NCI-H82 (cell line): ENCODE measurements at places on chromosomes 12 and 14.
A peak's percentile ranks its signal among the peaks of the same experiment; 100 is the strongest.

GRCh38 chr14:92407410-92407809 is 84.4 kb downstream of the SLC24A4 start:
- DNase-seq = no peak

DNA sequence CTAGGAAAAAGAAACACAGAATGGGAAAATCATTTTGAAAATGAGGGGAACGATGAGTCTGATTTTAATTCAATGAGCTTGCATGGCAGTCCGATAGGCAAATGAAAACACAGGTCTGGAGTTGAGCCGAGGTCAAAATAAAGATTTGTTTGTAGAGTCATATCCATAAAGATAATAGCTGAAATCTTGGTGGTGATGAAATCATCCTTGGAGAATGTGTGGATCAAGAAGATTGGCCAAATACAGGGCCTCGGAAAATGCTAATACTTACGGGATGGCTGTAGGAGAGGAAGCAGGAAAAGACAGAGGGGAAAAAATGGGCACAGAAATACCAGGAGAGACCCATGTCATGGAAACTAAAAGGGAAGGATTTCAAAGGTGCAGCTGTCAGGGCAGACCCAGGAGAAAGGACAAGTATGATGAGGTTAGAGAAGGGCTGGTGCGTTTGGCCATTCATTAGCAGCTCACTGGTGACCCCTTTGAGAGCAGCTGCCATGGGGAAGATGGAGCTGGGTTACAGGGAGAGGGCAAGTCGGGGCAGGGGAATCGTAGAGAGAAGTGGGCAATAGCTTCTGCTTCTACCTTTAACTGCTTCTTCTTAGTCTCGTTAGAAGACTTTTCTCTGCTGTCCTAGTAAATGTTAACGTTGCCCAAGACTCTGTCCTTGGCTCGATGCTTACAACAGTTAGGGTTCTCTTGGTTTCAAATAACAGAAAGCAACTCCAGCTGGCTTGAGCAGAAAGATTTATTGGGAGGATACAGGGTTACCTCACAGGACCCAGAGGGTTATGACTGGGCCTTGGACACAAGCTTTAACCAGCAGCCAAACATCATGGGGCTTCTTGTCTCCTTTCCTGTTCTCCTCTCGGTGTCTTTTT is 161.8 kb downstream of the EFCAB11 start:
- no peak for DNase-seq

DNA sequence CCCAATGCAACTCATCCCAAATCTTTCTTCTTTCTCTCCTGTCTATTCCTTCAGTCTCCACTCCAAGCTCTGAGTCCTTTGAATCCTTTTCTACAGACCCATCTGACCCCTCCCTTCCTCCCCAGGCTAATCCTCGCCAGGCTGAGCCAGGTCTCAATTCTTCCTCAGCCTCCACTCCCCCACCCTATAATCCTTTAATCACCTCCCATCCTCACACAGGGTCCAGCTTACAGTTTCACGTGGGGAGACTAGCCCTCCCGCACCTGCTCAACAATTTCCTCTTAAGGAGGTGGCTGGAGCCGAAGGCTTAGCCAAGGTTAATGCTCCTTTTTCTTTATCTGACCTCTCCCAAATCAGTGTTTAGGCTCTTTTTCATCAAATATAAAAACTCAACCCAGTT is 63.8 kb downstream of the MOK start:
- peak; percentile 97 for DNase-seq

DNA sequence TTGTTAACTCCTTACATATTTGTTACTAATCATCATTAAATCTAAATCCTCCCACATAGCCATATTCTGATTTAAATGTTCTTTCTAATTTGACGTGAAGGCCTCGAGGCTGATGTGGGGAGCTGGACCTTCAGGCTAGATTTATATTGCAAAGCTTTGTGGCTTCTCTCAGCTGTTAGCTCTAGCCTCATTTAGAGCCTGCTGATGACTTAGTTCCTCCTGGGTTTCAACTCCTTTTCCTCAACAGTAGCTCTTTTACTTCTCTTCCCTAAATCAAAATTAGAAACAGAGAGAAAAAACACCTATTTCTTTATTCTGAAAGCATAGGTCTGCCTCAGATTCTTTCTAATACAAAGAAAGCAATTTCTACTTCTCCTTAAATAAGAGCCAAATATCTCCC is 477.5 kb upstream of the CCDC196 start:
- DNase-seq = no peak
